ENCODE measurements at places on chromosomes 13 and 19.

- DNase-seq = peak; percentile 48
These were observed at the start of gene PNMA8C for GRCh38 chr19:46428239-46429135. Gene PNMA8C (minus strand): TSS chr19:46428936. CDS start chr19:46428359, 577 bp downstream.

- no peak for DNase-seq
These were observed 203.8 kb downstream of the MZT1 start for GRCh38 chr13:72523593-72523992.

- no peak for DNase-seq
These were observed 659.9 kb downstream of the UQCRFS1 start for GRCh38 chr19:28553005-28553404.

DNA sequence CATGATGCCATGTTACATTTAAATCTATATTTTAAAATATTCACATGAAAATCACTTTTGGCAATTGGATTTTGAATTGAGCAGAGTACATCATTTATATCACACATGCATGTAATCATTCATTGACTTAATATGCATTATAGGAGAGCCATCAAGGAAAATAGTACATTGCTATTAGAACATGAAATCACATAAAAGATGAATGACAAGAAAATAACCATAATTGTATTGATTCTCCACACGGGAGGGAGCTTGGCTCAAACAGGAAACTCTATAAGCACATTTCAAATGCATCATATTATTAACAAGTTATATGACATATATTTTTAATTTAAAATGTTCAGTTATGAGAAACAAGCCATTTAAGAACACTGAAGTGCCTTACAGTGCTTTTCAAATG is 208.6 kb upstream of the PRR20A start:
- no peak for DNase-seq

GRCh38 chr13:98576200-98576945 is 534 bp downstream of the STK24 start:
- DNase-seq = no peak

- DNase-seq = no peak
These were observed 1.1 kb upstream of the CBLC start for GRCh38 chr19:44776402-44777096.

DNA sequence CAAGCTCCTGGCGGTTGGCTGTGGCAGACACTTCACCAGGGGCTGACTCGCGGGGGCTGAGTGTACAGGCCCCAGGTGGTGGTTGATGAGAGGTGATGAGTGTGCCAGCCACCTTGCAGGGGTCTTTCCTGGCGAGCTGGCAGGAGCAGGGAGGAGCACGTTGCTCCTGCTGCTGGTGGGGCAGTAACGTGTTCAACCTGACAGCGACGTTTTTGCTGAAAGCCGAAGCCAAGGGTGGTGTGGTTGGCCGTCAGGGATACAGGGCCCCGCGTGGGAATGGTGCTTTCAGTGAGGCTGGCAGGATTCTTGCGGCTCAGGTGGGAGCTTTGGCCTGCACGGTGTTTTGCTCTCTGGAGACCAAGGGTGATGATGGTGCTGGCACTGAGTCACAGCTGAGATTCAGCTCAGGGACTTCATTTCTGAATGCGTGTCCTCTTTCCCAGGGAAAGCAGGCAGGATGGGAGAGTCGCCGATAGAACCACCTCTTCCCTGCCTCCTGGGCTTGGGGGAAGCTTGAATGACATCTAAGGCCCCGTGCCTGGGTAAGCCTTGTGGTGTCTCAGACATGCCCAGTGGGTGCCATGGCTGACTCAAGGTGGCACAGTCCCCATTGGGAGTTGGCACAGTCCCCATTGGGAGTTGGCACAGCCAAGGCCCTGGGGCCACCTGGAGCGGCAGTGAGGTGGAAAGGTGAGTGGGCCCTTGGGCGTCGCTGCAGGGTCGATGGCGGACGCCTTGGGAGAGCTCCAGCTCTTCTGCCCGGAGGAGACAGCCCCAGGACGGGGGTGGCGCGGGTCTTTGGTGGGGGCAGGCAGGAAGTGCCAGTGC is 8.8 kb downstream of the DAZAP1 start:
- peak; percentile 40 for DNase-seq

DNA sequence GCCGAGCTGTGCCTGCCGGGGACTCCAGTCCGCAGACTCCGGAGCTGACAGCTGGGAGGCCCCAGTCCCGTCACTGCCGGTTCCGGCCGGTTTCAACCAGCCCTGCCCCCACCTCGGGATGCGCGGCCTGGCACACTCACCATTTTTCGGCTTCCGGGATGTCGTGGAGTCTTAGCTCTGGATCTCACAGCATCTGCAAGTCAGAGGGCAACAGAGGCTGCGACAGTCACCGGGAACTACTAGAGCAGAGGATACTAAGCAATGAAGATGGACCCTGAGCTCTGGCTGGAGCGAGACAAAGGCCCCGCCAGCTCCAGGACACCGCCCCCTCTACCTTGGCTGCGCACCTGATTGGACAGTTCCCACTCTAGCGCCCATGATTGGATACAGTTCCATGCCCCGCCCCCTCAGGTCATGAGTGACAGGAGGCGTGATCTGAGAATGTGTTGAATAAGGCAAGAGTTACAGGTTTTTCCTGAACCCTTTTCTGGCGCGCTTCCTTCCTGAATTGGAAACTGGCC is at the start of gene ZNF682:
ZNF682 (minus strand) TSS at position 303 of the 521 bp plus-strand sequence; CDS start at position 143, 160 bp downstream.
- DNase-seq = peak; percentile 98

DNA sequence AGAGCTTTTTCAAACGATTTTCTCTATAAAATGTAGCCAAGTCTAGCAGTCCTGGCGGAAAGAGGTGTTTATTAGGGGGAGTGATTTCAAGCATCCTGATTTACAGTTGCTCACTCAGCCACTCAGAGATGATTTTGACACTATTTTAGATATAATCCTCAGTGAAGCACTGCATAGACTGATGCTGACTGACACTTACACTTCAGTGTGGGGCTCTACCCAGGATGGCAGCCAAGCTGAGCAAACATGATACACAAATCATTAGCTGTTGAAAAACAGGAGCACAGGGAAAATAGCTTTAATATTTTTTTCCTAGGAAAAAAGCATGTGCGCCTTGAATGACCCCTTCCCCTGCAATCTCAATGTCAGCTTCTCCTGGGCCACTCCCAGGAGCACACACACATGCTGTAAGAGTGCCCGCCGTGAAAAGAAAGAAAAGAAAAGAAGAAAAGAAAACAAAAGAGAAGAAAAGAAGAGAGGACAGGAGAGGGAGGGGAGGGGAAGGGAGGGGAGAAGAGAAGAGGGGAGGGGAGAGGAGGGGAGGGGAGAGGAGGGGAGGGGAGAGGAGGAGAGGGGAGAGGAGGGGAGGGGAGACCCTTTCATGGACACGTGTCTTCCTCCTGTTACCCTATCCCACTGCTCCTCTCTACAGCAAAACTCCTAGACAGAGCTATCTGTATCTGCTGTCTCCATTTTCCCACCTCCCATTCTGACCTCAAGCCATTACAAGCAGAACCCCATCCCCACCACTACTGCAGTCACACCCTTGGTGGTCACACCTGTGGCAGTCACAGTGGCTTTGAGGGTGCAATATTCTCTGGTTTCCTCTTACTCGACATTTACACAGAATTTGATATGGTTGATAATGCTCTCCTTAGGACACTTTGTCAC is 36.4 kb downstream of the RCBTB2 start:
- DNase-seq = no peak

DNA sequence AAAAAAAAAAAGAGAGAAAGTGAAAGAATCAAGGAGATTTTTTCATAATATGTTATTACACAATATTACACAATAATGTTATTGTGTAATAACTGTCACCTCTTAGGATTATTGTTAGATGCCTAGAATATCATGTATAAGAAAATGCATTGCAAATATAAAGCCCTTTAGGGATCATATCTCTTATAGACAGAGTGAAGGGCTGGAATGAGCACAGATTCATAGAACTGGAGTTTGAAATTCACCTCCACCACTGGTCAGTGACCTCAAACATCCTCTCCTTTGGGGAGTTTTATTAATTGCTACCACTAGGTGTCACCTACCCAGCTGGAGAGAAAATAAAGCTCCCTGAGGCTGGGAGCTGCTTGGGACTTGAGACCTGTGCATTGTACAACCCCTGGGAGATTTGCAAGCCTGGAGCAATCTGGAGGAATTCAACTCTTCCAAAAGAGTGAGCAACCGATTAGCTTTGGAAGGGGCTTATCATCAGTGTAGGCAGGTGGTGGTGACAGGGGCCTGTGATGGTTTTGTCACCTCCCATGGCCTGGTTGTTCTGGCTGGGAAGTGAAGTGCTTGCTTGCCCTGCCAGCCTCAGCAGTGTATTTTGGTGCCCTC is 30.3 kb upstream of the FRY start:
- peak; percentile 54 for DNase-seq

DNA sequence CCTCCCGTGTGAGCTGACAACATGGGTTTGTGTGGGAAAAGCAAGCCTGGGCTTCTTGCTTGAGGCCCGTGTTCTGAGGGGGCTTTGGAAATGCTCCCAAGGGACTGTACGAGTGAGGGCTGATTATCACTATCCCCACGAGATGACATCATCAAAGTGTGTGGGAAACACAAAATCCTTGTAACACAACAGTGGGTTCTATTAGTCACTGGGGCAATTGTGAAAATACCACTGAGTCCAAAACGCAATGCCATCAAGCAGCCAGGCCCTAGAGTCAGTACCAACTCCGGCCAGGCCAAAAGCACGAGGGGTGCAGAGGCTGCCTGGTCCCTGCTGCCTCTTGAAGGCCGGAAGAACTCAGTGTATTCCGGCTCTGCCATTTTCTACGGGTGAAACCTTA is 29.6 kb downstream of the CAPS start:
- DNase-seq = no peak

GRCh38 chr19:7507884-7508283 is 8.0 kb upstream of the ZNF358 start:
- DNase-seq = peak; percentile 93

DNA sequence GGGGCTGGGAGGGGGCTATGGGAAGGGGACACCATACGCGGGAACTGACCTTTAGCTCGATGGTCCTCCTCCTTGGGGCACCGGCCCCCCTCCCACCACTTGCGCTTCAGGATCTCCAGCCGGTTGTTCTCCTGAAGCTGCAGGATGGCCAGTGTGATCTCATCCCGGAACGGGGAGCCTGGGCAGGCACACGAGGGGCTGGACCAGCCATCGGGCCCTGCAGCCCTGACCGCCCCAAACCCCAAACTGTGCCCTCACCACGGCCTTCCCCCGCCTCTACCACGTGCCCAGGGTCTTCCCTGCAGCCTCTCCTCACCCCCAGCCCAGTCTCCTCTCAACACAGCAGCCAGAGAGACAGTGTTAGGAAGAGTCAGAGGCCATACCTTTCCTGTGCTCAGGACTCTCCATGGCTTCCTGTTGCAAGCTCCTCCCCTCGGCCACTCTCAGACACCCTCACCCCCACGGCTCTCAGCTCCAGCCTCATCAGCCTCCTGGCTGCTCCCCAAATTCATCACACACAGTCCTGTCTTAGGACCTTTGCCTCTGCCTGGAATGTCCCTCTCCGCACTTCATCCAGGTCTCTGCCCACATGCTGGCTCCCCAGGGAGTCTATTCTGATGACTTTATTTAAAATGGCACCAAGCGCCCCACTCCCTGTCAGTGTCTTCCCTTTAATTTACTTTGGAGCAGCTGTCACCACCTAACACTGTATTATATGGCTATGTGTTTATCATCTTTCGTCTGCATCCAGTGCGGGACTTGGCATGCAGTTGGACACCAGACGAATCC is 9.7 kb upstream of the ATP1A3 start:
- no peak for DNase-seq

GRCh38 chr19:29503140-29503758 is 22.5 kb upstream of the VSTM2B start:
- no peak for DNase-seq

DNA sequence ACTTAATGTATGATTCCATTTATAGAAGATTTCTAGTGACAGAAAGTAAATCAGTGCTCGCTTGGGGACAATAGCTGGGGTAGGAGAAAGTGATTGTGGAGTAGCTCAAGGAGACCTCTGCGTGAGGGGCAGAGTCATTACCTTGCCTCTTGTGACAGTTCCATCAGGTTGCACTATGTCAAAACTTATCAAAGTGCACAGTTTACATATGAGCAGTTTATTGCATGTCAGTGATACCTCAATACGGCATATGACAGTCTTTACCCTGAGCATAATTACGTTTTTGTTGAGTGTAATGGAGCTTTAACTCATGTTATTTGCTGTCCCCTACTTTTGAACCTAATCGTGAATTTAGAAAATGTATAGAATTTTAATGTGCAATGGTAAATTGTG is 15.0 kb downstream of the ARHGEF7 start:
- no peak for DNase-seq

DNA sequence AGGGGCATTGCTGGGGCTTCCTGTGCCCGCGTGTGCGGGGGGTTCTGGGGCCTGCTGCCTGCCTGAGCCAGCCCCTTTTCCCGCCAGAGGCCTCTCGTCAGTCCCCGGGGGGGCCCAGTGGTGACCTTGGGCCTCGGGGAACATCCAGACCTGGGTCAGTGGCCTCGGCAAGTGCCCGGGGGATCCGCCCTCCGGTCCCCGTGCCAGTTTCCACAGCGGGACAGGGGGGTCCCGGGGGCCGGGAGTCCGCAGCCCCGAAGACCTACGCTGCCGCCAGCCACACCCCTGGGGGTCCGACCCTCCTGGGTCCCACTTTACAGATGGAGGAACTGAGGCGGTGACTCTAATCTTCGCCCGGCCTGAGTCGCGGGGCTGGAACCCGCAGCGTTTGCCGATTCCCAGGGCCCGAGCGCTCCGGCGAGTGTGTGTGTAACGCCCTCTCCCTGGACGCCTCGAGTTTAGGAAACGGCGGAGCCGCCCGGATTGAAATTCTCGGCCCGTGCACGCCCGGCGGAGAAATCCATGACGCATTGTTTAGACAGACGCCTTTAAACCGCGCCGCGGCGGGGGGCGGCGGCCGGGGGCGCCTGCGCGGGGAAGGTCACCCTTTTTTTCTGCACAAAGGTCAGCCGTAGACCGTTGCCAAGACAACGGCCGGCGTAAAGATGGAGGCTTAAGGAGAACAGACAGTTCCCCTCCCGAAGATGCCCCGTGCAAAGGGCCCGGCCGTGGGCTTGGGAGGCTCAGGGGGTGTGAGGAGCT is 39.3 kb downstream of the EFNA2 start:
- DNase-seq = peak; percentile 88

Data from hepatic stellate cell (primary cell).